ENCODE measurements at places on chromosomes 2 and 18.

GRCh38 chr2:64915510-64915900 is 73.7 kb upstream of the SLC1A4 start:
- DNase-seq: no peak

GRCh38 chr2:144156736-144157640 is 362.9 kb downstream of the ZEB2 start:
- DNase-seq: no peak

- no peak for DNase-seq
Measured at GRCh38 chr2:195656161-195656858, 716 bp upstream of the SLC39A10 start.

- no peak for DNase-seq
Measured at GRCh38 chr2:161836664-161837063, 212.4 kb downstream of the SLC4A10 start.

DNA sequence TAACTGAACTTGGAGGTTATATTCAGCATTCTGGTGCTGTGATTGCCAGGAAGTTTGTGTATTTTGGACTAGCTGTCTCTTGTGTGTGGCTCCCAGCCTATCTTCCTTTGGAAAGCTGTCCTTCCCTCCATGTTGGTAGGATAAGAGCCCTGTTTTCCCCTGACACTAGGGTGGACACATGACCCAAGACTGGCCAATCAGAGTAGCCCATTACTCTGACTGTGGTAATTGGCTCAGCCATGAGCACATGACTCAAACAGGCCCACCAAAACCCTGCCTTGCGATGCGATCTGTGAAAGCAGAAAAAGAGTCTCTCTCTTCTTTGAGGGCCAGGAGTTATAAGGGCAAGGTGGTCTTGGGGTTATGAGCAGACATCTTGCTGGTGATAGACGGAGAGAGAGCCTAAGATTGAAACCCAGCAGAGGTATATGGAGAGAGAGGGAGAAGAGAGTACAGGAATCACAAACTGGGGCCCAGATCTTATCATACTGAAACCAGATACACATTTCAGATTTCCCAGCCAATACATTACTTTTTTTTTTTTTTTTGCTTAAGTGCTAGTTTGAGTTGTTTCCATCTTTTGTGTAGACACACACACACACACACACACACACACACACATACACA is 45.3 kb upstream of the SERPINE2 start:
- no peak for DNase-seq

- DNase-seq: no peak
Measured at GRCh38 chr2:227942965-227943364, 71.5 kb downstream of the DAW1 start.

GRCh38 chr2:198440833-198441232 is 636.4 kb downstream of the PLCL1 start:
- no peak for DNase-seq

DNA sequence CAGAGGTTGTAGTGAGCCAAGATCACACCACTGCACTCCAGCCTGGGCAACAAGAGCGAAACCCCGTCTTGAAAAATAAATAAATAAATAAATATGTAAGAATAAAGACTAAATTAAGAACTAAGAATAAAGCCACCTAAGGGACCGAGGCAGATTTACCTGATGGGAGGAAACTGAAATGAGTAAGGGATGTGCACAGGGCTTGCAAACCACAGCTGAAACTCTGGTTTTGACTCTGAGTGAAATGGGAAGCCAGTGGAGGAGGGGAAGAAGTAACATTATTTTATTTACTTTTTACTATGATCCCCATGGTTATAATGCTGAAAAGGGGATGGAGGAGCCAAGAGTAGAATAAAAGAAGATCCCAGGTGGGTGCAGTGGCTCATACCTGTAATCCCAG is 107.3 kb downstream of the CABYR start:
- DNase-seq: no peak

GRCh38 chr2:146659976-146660375 is 1184.9 kb upstream of the ACVR2A start:
- DNase-seq: no peak

- DNase-seq: no peak
Measured at GRCh38 chr2:151651274-151651673, 83.0 kb downstream of the NEB start.

GRCh38 chr18:13403786-13404549 is 185.4 kb downstream of the LDLRAD4 start:
- DNase-seq: no peak

GRCh38 chr2:196253116-196253480 is 81.7 kb upstream of the STK17B start:
- DNase-seq: no peak

DNA sequence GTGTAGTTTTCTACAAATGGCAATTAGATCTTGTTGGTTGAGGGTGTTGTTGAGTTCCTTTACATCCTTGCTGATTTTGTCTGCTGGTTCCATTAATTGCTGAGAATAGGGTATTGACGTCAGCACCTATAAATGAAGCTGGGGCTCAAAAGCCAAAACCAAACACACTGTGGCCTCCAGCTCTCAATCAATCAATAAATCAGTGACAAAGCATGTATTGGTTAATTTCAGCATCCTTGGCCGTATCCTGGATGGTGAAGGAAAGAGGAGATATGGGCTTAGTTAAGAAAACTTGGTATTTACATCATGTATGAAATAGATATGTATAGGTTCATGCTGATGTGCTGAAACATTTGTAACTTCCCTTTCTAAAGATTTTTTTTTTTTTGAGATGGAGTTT is 13.2 kb upstream of the APOB start:
- no peak for DNase-seq

DNA sequence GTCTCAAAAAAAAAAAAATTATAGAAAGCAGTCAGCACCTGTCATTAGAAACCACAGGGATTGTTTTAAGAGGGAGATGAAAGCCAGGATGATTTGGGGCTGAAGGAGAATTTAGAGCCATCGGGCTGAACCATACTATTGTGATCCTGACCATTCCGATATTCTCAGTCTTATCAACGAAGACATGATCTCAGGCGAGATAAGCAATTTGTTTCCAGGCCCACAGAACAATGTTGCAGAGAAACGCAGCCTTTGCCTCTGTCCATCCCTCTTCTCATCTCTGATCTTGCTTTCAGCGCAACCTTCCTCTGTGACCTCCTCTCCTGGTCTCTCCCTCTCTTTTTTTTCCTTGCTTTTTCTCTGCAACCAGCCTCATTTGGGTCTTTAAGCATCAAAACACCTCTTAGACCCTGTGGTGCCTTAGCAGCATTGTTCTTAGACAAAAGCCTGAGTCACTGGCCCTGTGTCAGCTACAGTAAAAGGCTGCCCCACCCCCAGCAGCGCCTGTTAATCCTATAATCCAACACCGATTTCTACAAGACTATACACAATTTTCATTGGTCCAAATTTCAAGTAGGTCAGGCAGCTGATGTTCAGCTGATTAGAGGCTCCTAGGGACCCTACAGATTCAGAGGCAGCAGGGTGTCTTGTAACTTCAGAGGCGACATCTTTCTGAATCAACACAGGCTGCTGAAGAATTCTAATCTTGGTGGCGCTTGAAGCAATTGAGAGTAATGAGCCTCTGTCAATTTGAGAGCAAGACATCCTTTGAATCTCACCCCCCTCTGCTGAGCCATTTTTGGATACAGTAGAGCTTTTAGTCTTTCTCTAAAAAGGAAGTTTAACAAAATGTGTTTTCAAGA is 206.0 kb downstream of the NCK2 start:
- no peak for DNase-seq

DNA sequence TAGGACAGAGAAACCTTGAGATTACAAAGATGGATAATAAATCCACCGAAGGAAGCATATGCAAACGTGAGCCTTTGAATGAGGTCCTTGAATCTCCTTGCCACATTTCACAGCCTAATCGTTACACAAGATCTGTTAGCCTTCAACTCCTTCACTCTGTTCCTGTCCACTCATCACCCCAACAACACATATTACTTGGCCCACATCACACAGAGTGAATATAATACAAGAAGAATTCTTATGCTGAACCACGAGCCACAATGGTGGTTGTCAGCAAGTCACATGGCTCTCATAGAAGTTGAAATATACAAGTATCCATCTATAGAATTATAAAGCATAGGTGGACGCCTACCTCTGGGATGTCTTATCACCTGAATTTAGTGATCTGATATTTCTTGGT is 12.6 kb downstream of the ZBTB7C start:
- no peak for DNase-seq

- no peak for DNase-seq
Measured at GRCh38 chr2:219279916-219280516, 850 bp downstream of the DNAJB2 start.

GRCh38 chr2:43214253-43214652 is 12.2 kb downstream of the ZFP36L2 start:
- no peak for DNase-seq

DNA sequence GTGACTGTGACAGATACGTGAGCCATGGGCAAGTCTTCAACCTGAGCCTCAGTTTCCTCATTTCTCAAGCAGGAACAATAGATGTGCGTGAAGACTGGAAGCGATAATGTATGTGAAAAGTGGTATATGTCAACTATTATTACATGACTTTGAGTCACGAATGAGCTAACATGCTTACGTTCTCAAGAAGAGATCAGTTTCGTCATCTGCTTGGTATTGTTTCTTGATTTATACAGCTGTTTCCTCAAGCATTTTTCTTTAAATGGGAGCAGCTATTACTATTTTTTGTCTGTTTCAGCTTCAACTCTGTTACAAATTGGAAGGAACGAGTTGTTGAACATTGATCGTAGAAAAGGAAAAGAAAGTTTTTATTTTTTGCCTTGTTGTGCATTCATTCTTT is 48.5 kb upstream of the THOC1 start:
- DNase-seq: no peak

- no peak for DNase-seq
Measured at GRCh38 chr2:31651736-31652135, 71.0 kb upstream of the SRD5A2 start.

DNA sequence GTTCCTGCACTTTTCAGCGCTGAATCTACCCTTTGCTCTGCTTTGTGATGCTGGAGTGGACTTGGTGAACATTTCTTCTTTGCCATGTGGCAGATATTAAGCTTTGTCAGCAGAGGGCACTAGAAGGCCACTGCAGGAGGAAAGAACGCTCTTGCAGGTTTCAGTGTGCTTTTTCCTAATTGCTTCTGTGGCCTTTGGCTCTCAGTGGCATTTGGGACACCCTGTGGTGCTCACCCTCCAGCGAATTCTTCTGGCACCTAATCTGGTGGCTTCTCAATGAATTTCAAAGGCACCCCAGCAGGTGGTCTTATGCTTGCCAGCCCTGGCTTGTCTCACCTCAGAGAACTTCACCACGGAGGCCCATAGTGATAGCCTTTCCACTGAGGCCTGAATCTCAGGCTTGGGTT is 146.7 kb downstream of the MYO3B start:
- DNase-seq: no peak

- no peak for DNase-seq
Measured at GRCh38 chr2:221750316-221750715, 178.2 kb upstream of the EPHA4 start.

DNA sequence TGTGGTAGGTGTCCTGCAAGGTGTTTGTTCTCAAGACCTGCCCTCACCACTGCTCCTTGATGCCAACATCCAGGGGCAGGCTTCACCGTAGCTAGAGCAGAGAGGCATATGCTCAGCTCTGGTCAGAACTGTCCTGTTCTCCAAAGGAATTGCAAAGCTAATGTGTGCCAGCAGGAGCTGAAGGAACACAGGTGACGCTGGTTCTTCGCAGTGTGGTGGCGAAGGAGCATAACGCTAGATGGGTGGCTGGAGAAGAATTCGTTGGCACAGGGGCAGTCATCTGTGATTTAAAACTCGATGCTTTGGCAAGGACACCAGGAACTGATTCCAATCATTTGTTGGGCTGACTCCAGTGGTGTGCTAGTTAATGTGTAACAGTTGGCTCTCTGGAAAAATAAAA is 11.4 kb upstream of the PER2 start:
- DNase-seq: no peak

- no peak for DNase-seq
Measured at GRCh38 chr18:69871363-69871762, 76.3 kb downstream of the CD226 start.

- no peak for DNase-seq
Measured at GRCh38 chr2:158889135-158889853, 79.1 kb upstream of the TANC1 start.

GRCh38 chr2:207768168-207768865 is 1.4 kb downstream of the FZD5 start:
- no peak for DNase-seq

- DNase-seq: no peak
Measured at GRCh38 chr2:220849433-220849832, 722.7 kb downstream of the EPHA4 start.

GRCh38 chr2:72191441-72191840 is 43.8 kb upstream of the CYP26B1 start:
- no peak for DNase-seq

DNA sequence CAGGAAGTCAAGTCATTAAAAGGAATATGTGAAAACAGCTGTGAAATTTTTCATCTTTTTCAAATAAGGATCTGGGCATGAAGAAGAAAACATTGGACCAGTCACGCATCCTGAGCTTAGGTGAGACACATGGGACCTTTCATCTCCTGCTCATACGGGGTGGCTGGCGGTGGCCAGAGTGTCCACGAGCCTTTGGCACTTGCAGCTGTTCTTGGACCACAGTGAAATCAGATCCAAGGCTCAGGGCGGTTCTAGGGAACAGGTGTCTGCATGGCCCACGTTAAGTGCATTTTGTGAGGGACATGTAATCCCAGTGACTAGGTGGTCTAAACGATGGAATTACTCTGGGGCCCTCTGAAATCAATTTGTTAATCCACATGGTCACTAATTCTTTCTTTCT is 212.7 kb upstream of the COPS8 start:
- no peak for DNase-seq

DNA sequence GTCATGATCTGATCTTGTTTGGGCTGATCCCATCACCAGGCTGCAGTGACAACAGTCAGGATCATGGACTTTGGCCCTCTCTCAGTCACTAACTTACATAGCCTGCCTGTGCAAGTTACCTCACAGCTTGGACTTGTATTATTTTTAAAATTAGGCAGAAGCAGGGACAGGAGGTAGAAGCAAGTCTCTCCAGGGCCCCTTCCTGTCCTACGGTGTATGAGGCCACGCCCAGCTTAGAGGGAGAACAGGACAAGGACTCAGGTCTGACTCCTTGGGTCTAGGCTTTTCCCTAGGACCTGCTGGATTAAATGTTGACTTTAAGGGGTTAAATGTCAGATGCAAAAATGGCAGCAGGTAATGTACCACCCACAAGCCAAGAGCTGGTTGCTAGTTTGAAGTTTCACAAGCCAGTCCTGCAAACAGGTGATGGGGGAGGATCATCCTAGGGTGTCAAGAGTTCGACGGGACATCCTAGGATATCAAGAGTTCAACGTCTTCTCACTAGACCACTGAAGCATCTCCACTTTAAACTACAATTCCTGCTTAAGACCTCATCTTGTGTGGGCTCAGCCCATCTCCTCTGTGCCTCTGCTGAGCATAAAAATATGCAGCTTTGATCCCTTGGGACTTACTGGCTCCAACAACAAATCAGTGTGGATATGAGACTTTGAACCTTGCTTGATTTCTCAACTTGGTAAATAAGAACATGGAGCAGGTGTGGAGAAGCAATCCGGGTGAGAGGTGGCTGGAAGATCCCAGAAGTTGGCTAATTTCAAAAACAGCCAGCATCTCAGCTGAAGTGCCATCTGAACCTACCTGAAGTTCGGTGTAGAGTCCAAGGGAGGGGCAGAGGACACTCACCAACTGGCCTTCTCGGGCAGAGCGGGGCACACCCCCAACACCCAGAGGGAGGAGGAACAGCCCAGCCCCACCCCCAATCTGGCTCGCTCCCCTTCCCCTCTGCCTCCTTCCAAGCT is 39.5 kb downstream of the SFXN5 start:
- DNase-seq: no peak
